ENCODE measurements at places on chromosomes 13 and 19.

DNA sequence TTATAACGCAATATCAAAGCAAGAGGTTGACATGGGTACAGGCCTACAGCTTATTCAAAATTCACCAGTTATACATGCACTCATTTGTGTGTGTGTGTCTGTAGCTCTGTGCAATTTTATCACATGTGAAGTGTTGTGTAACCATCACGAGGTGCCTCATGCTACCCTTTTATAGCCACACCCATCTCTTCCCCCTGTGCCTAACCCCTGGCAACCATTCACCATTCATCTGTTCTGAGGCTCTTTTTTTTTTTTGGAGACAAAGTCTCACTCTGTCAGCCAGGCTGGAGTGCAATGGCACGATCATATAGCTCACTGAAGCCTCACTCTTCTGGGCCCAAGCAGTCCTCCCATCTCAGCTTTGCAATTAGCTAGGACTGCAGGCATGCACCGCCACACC is 78.4 kb downstream of the DPF1 start:
- DNase-seq, result no peak
- H3K36me3 ChIP-seq, result peaks cover 65% of the 10 kb centered on the region
- no peak overlapping the region for H3K4me3 ChIP-seq
- no peaks in the 10 kb centered on the region for H3K4me1 ChIP-seq
- H3K27ac ChIP-seq, result no peak overlapping the region
- no peaks in the 10 kb centered on the region for H3K27me3 ChIP-seq

GRCh38 chr19:17762505-17763229 is 11.4 kb downstream of the FCHO1 start:
- no peaks in the 10 kb centered on the region for H3K27me3 ChIP-seq
- no peaks in the 10 kb centered on the region for H3K36me3 ChIP-seq
- DNase-seq, result peak; percentile 84
- peak overlapping the region; percentile 66 for H3K27ac ChIP-seq
- peaks cover 8% of the 10 kb centered on the region for H3K4me1 ChIP-seq
- H3K4me3 ChIP-seq, result no peak overlapping the region

- no peak overlapping the region for H3K27ac ChIP-seq
- H3K27me3 ChIP-seq, result no peaks in the 10 kb centered on the region
- DNase-seq, result no peak
- no peak overlapping the region for H3K4me3 ChIP-seq
- peaks cover 47% of the 10 kb centered on the region for H3K36me3 ChIP-seq
Measured at GRCh38 chr19:10120538-10121189, 965 bp upstream of the EIF3G start.

GRCh38 chr13:113864273-113864890 is 506 bp upstream of the GAS6 start:
- H3K27ac ChIP-seq, result no peak overlapping the region
- peak overlapping the region; percentile 76 for H3K4me3 ChIP-seq
- H3K36me3 ChIP-seq, result no peaks in the 10 kb centered on the region
- H3K27me3 ChIP-seq, result no peaks in the 10 kb centered on the region

DNA sequence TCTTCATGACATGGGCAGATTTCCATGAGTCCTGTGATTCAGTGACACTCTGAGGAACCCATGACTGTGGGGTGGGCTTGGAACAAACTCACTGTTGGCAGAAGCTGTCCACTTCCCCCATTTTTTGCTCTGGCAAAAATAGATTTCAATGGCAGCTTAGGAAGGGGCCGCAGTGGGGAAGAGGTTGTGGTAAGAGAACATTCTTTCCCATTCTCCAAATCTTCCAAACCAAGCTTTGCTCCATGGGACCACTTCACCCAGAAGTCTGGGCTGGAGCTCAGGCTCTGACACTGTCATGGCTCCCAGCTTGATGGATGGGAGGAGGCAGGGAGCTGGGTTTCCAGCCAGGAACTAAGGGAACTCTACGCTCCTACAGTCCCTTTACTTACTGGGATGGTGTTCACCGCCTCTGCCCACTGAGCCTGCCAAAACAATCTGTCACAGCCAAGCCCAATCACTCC is 24.9 kb upstream of the MEDAG start:
- no peak for DNase-seq
- H3K27ac ChIP-seq, result no peak overlapping the region
- peaks cover 3% of the 10 kb centered on the region for H3K4me1 ChIP-seq
- H3K4me3 ChIP-seq, result no peak overlapping the region

- H3K4me3 ChIP-seq, result no peak overlapping the region
- peaks cover 2% of the 10 kb centered on the region for H3K4me1 ChIP-seq
- no peak overlapping the region for H3K27ac ChIP-seq
Measured at GRCh38 chr13:32200741-32201140, 114.4 kb downstream of the ZAR1L start.

GRCh38 chr19:49393881-49394280 is 5.8 kb downstream of the KASH5 start:
- H3K4me3 ChIP-seq, result no peak overlapping the region
- no peaks in the 10 kb centered on the region for H3K36me3 ChIP-seq
- H3K4me1 ChIP-seq, result peaks cover 19% of the 10 kb centered on the region
- no peaks in the 10 kb centered on the region for H3K27me3 ChIP-seq

- H3K36me3 ChIP-seq, result no peaks in the 10 kb centered on the region
- DNase-seq, result no peak
- no peak overlapping the region for H3K4me3 ChIP-seq
- H3K4me1 ChIP-seq, result no peaks in the 10 kb centered on the region
- no peaks in the 10 kb centered on the region for H3K27me3 ChIP-seq
Measured at GRCh38 chr13:114088863-114089262, 43.6 kb downstream of the RASA3 start.

- H3K4me3 ChIP-seq, result no peak overlapping the region
- H3K27ac ChIP-seq, result no peak overlapping the region
- H3K27me3 ChIP-seq, result peaks cover 6% of the 10 kb centered on the region
- H3K4me1 ChIP-seq, result peaks cover 25% of the 10 kb centered on the region
- H3K36me3 ChIP-seq, result no peaks in the 10 kb centered on the region
Measured at GRCh38 chr19:45762870-45763631, 6.0 kb downstream of the SIX5 start.

GRCh38 chr13:57253551-57253950 is 86.6 kb downstream of the PRR20E start:
- no peaks in the 10 kb centered on the region for H3K27me3 ChIP-seq
- H3K4me1 ChIP-seq, result no peaks in the 10 kb centered on the region
- H3K36me3 ChIP-seq, result no peaks in the 10 kb centered on the region
- no peak for DNase-seq
- H3K4me3 ChIP-seq, result no peak overlapping the region

Measured in neuronal stem cell (in vitro differentiated cells).